ENCODE measurements at places on chromosomes 7 and 10.

DNA sequence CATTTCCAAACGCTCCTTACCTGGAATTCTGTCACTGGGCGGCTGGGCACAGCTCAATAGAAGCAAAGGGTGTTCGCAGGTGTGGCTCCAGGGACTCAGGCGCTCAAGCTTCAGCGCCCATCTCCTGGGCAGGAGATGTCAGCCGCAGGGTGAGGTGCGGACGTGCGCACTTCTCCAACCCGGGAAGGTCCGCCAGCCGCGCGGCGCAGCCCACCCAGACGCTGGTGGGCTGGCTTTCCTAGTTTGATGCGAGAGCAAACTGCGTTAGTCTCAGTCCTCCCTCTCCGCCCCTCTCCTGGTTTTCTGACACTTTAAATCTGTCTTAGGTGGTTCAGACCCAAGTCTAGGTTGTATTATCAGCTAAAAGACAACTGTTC lies 267 bp downstream of the CALCR start:
- no peak for DNase-seq

- DNase-seq, result no peak
These were observed 60.4 kb downstream of the SCRN1 start for GRCh38 chr7:29929018-29929807.

DNA sequence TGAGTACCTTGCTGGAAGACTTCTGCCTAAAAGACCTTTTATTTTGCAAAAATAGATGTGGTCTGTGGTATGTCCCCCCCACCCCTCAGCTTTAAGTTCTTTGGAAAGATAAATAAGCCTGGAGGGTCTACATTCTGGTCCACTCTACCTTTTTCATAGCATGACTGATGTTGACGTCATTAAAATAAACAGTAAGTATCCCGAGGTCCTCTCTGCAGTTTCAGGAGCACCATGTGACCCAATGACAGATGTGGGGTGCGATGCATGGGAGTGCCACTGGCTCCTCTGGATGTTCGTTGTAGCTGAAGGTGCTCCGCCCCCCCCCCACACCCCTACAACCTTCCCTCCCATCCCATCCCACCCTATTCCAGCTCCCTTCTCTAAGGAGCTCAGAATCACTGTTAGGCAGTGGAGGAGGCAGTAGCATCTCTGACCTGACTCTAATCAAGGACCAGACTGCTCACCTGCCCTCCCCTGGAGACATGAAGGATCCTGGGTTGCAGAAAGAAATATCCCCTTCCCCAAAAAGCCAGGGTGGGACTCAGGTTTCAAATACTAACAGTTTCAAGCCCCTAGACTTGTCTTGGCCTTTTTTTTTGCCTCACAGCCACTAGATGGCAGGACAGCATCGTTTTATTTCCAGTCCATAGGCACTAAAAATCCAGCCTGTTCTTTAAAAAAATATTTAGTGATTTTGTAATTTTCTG lies 25.1 kb downstream of the CASP7 start:
- DNase-seq, result no peak

GRCh38 chr10:30935078-30935477 lies 96.6 kb downstream of the ZNF438 start:
- DNase-seq, result no peak

- no peak for DNase-seq
These were observed 102.7 kb downstream of the CALN1 start for GRCh38 chr7:72309476-72309875.

GRCh38 chr10:103470761-103471653 lies 8.0 kb downstream of the CALHM3 start:
- peak; percentile 97 for DNase-seq

DNA sequence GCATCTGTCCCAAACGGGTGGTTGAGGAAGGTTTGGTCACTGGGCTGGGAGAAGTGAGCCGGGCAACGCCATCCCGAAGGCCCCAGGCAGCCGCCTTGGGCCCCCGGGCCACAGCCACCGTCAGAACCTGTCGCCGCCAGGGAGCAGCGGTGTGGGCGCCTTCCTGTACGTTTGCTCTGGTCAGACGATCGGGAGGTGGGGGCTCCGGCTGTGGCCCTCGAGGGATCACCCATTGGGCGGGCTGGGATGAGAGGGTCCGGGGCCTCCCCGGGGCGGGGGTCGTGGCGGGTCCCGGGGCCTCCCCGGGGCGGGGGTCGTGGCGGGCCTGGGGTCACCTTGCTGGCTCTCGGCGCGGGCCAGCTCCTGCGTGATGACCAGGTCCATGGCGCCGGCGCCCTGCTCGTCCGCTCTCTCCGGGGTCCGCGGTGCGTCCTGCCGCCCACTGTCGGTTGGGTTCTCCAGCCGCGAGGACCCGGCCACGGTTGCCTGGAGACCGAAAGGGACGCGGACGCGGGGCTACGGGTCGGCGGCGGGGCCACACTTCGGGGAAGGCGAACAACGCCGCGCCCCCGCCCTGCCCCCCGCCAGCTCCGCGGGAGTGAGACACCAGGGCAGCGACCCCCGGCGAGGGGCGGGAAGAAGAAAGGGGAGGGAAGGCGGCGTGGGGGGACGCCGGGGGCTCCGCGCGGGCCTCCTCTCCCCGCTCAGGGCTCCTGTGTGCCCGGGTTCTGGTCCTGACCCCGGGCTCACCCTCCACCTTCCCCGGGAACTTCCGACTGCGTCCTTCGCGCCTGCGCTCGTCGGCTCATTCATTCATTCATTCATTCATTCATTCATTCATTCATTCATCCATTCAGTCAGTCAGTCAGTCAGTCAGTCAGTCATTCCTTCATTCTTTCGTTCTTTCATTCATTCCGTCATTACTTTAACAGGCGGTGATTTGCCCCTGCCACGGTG lies at the start of gene CFAP46:
Gene CFAP46 (minus strand): TSS at position 470 of the 957 bp plus-strand sequence. CDS start 86 bp downstream, at position 384.
- DNase-seq, result no peak
